Femur (tissue), 1 donor: ENCODE measurements at places on chromosomes 12 and 14.

DNA sequence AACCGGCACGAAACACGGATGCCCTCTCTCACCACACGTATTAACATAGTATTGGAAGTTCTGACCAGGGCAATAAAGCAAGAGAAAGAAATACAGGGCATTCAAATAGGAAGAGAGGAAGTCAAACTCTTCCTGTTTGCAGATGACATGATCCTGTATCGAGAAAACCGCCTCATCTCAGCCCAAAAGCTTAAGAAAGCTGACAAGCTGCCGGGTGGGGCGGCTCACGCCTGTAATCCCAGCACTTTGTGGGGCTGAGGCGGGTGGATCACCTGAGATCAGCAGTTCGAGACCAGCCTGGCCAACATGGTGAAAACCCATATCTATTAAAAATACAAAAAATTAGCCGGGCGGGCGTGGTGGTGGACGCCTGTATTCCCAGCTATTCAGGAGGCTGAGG is 17.7 kb downstream of the OR6S1 start:
- no peak for DNase-seq

DNA sequence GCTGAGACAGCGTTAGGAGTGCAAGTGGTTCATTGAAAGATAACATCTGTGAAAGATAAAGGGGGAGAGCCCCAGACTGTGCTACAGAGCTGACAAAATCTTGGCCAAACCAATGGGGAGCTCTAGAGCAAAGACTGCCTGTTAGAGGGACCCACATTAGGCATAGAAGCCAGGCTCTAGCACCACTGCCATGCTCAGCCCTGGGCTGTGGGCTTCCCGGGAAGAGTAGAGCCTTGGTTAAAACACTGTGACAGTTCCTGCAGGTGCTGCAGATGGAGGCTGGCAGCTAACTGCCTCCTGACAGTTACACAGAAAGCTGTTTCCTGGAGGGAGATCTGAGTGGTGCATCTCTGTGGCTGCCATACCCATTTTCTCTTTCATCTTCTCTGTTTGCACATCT is 23.0 kb downstream of the TSHR start:
- peak; percentile 35 for DNase-seq

- DNase-seq = no peak
Observed at GRCh38 chr12:71645268-71645667, 18.4 kb downstream of the ZFC3H1 start.

- DNase-seq = no peak
Observed at GRCh38 chr14:105999361-106000028, 473.1 kb downstream of the TMEM121 start.

DNA sequence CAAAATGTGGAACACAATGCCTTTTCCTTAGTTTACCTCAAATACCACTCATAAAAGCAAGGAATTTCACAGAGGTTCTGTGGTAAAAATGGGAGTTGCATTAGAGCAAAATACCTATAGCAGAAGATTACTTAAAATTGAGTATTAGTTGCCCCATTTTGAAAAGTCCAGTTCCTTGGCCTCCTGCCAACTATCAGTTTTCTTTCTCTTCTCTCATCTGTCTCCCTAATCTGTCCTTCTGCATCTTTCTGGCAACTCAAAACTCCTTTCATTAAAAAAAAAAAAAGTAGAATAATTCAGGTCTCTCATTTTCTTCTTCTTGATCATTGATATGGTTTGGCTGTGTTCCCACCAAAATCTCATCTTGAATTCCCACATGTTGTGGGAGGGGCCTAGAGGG is 127.3 kb downstream of the ATP23 start:
- DNase-seq = no peak

- no peak for DNase-seq
Observed at GRCh38 chr14:103709814-103710213, 5.4 kb downstream of the XRCC3 start.

GRCh38 chr14:56057767-56058166 is 60.4 kb upstream of the PELI2 start:
- DNase-seq = no peak

- peak; percentile 65 for DNase-seq
Observed at GRCh38 chr14:60508707-60509437, at the start of gene SIX6. Gene SIX6, plus strand, starts transcription at chr14:60509146. Its CDS starts 253 bp downstream, at chr14:60509399.

DNA sequence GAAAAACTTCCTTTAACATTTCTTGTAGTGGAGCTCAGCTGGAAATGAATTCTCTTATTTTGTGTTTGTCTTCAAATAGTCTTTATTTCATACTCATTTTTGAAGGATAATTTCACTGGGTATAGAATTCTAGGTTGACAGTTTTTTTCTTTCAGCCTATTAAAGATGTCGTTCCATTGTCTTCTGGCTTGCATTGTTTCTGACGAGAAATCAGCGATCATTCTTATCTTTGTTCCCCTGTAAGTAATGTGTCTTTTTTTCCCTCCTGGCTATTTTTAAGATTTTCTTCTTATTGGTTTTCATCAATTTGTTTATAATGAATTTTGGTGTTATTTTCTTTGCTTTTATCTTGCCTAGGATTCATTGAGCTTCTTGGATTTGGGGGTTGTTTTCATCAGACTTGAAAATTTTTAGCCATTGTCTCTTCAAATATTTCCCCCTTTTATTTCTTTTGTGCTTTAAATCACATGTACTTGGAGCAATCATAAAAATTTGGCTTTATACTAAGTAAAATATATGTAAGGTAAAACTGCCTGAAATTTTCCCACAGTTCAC is 89.4 kb downstream of the UNC79 start:
- no peak for DNase-seq

- DNase-seq = no peak
Observed at GRCh38 chr12:40261937-40262336, 37.1 kb downstream of the LRRK2 start.

DNA sequence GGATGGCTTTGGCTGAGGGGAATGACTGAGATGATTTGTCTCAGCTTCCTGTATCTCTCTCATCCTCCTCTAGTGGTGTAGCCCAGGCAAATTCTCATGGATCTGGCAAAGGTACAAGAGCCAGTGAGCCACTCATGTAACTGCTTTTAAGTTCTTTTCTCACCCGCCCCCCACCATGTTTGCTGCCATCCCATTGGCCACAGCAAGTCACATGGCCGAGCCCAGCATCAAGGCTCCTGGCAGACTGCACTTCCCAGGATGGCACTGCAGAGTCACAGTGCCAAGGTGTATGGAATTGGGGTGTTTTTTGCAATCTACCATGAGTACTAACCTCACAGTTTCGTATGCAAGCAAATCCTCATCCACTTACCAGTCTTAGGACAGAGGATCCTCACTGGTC is 50.9 kb downstream of the CHST11 start:
- DNase-seq = no peak

DNA sequence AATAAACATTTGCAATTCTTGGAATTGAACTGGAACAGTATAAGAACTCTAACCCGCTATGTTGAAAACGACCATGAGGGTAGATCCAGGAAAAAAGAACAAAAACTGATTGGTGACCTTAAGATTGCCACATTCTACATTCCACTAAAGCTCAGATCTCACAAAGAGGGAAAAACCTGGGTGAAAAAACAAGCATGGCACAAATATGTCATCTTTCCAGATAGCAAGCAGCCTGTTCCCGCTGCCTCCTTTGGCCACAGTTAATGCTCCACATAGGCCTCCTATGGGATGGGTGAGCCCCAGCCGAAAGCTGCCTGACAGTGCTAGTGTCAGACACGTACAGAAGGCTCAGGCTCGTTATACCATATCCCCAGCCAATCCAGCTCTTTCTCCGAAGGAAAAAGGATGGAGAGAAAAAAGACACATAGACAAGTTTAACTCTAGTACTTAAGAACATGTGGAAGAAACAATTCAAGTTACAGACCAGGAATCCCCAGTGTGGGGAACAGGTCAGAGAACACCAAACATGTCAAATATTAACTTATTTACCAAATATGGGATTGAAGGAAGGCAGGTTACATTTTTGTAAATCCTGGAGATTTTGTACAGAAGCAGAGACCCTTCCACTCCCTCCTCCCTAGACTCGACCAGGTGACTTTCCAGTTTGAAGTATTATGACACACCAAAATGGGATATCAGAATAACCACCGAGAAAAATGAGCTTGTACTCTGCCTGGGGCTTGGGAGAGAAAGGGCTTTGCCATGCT is 14.7 kb downstream of the LETMD1 start:
- no peak for DNase-seq

GRCh38 chr12:46438719-46439319 is 66.2 kb upstream of the SLC38A2 start:
- DNase-seq = no peak

DNA sequence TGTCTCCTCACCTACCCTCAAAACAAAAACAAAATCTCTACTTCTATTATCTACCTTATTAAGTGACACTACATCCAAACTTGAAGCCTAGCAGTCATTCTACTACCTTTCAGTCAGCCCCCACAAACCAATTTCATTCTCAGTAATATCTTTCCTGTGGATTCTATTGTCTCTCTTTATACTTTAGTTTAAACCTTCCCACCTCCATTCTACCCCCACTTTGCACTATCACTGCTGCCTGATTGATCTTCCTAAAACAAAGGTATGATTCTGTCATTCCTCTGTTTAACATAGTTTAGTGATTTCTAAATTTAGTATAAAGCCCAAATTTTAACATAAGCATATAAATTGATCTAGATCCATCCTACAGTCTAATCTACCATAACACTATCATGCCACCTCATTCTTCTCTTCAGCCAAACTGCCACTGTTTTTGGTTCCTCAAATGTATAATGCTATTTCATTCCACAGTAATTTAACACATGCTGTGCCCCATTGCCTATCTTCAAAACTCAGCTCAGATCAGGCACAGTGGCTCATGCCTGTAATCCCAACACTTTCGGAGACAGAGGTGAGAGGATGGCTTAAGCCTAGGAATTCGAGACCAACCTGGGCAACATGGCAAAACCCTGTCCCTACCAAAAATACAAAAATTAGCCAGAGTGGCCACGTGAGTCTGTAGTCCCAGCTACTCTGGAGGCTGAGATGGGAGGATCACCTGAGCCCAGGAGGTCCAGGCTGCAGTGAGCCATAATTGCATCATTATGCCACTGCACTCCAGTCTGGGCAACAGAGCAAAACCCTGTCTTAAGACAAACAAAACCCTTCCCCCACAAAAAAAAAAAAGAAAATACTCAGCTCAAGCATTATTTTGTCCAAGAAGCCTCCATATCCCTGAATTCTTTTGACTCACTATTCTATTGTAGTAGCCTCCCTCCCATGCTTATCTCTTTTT is 3.1 kb upstream of the STRN3 start:
- DNase-seq = no peak

DNA sequence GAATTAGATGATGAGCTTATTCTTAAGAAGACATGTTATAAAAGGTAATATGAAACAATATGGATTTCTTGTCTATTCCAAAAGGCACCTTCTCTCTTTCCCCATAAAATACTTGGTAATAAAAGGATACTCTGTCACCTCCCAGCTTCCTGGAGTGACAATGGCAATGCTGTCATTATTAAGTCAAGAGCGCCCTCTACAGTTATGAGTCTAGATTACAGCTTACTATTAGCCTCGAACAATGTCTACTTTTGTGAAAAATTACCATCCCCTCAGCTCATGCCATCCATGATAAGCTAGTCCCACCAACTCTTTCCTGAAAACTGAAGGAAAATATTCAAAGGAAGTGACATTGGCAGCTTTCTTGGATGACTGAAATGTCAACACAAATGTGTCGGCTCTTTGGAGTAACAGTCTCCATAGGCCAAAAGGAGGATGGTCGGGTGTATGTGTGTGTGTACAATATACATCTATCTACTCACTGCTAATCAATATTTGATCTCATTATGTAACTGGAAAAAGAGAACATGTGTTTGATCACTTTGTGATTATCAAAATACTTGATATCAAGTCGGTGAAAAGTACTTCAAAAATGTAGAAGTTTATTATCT is 48.7 kb upstream of the CDKN3 start:
- no peak for DNase-seq

- no peak for DNase-seq
Observed at GRCh38 chr14:72262771-72263170, 330.5 kb downstream of the RGS6 start.
